Mononuclear cell (primary cell): ENCODE measurements at places on chromosomes 3 and 15. TPM values are rescaled to one million over a fixed set of nuclear protein-coding genes. Genes with fewer than 3 reads are reported as not detected.

The RPL32 gene
- total RNA-seq = 2,127 TPM

The LRRC3B gene
- 0.10 TPM for total RNA-seq

The OIP5 gene
- total RNA-seq = 0.21 TPM

The RLBP1 gene
- not detected for total RNA-seq

The ULK4 gene
- total RNA-seq = 42.5 TPM

The STAB1 gene
- 42.6 TPM for total RNA-seq

The KLF15 gene
- total RNA-seq = not detected

The DUOXA2 gene
- not detected for total RNA-seq

The VILL gene
- 12.4 TPM for total RNA-seq

The CFAP100 gene
- total RNA-seq = not detected

The SH2D7 gene
- not detected for total RNA-seq

The CTXND1 gene
- not detected for total RNA-seq

The CNTN6 gene
- 0.21 TPM for total RNA-seq

The DNASE1L3 gene
- 1.6 TPM for total RNA-seq

The MORC1 gene
- 0.84 TPM for total RNA-seq

The CPNE9 gene
- not detected for total RNA-seq

The GRK7 gene
- total RNA-seq = 0.10 TPM

The SLC15A2 gene
- total RNA-seq = 2.1 TPM

The ABI3BP gene
- total RNA-seq = 0.10 TPM

The HRG gene
- total RNA-seq = not detected

The ZBED2 gene
- total RNA-seq = not detected

The DLL4 gene
- total RNA-seq = not detected

The EIF1B gene
- total RNA-seq = 60.4 TPM

The IRAK2 gene
- total RNA-seq = 14.6 TPM

The NAALADL2 gene
- total RNA-seq = 1.3 TPM

The CHCHD4 gene
- total RNA-seq = 1.9 TPM

The NR1I2 gene
- total RNA-seq = not detected

The LRTM1 gene
- total RNA-seq = not detected

The SV2B gene
- under 0.01 TPM for total RNA-seq

The CDCP1 gene
- 0.31 TPM for total RNA-seq

The SATB1 gene
- total RNA-seq = 406 TPM

The PCBP4 gene
- 5.6 TPM for total RNA-seq

The SEC22A gene
- total RNA-seq = 20.9 TPM

The ERICH6 gene
- total RNA-seq = 0.21 TPM

The ZNF609 gene
- 34.3 TPM for total RNA-seq

The RSL24D1 gene
- 190 TPM for total RNA-seq

The CACNA2D2 gene
- 1.5 TPM for total RNA-seq

The A4GNT gene
- total RNA-seq = not detected

The CAMKV gene
- not detected for total RNA-seq

The TGFBR2 gene
- total RNA-seq = 209 TPM

The CFAP20DC gene
- total RNA-seq = 0.10 TPM
